ENCODE measurements at places on chromosomes 2 and 18.

DNA sequence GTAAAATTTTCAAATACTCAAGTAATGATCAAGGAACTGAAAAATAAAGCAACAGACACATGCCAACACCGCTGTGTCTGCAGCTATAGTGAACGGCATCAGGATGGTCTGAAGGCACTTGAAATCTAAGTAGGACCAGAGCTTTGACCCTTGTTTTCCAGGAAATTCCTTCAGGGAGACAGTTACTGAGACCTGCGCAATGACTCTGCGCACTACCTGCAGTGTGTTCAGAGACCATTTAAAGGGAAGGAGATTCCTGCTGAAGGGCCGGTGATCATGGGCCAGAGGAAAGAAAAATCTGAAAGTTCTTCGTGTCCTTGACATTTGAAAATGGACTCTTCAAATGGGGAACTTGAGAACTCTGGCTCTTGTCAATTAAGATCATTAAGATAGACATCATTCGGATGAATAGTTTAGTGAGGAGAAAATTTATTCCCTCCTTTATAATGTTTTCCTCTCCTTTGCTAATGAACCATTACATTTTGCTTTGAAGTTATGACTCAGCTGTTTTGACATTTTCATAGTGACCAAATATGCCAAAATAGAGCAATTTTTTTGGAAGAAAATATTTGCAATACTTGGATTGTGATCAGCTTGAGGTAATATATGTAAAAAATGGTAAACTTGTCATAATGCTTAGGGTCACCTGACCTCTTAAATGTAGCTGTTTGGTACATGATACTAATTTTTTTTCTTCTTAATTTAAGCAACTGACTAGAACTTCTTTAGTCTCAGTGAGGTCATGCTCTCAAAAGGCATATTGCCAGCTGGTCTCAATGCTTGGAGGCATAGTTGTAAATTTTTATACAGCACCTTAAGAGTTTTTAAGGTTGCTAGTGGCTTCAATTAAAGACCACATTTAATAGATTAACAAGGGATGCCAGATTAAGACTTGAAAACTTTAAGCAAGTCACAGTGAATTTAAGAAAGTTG lies 329.3 kb downstream of the ARHGAP15 start:
- DNase-seq = no peak

- no peak for DNase-seq
These were observed 149.6 kb downstream of the TMEM18 start for GRCh38 chr2:527581-527980.

DNA sequence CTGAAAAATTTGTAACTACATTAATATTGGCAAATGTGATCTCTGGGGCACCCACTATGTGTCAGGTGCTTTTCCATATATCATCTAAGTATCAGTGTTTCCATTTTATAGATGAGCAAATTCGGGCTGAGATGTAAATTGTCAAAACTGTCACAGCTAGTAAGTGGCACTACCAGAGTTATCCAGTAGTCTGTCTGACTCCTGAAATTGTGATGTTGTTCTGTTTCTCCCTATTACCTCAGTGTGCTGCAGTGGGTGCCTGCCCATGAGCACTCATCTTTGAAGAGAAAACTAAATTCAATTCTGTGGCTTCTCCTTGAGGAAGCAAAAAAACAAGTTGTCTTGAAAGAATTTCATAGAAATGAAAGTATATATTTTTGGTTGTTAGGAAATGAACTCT lies 467.4 kb upstream of the FANCL start:
- no peak for DNase-seq

- no peak for DNase-seq
These were observed 10.9 kb downstream of the POLI start for GRCh38 chr18:54280220-54280569.

- no peak for DNase-seq
These were observed 34.8 kb downstream of the TBC1D8 start for GRCh38 chr2:101116348-101116747.

- DNase-seq = no peak
These were observed 422.3 kb upstream of the CELF4 start for GRCh38 chr18:37987901-37988300.

DNA sequence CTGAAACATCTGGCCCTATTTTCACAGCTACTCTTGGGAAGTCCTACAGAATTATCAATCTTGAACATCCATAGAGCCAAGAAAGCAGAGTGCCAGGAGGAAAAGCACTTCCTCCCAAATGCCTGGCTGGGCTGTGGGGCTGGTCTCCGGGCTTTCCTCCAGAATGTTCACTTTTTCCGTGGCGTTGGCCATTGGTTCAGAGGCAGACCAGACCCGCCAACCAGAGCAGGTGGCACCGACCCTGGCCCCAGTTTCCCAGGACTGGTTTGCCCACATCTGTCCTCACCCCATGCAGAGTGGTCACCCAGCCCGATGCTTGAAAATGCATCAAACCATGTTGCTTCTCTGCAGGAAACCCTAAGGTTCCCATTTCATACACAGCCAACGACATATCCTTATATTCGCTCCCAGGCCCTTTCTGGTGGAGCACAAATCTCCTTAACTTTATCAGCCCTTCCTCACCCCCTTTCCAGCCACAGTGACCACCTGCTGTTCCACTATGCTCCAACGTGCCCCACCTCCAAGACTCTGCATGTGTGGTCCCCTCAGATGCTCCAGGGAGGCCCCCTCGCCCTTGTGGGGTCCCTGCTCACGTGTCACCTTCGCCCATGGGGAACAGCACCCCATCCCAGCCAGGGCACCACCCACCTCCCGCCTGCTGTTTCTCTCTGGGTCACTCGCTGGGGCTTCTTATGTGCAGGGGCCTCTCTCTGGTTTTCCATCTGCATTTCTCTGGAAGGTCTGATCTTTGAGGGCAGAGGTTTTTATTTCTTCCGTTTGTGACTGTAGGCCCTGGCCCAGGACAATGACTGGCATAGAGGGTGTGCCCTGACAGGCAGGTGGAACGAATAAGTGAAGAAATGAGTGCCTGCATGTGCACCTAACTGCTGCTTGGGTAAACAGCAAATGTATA lies 92.9 kb downstream of the PXDN start:
- DNase-seq = no peak

GRCh38 chr18:56870982-56871381 lies 219.8 kb downstream of the WDR7 start:
- DNase-seq = no peak

GRCh38 chr2:157849591-157849990 lies 26.5 kb downstream of the ACVR1 start:
- no peak for DNase-seq

DNA sequence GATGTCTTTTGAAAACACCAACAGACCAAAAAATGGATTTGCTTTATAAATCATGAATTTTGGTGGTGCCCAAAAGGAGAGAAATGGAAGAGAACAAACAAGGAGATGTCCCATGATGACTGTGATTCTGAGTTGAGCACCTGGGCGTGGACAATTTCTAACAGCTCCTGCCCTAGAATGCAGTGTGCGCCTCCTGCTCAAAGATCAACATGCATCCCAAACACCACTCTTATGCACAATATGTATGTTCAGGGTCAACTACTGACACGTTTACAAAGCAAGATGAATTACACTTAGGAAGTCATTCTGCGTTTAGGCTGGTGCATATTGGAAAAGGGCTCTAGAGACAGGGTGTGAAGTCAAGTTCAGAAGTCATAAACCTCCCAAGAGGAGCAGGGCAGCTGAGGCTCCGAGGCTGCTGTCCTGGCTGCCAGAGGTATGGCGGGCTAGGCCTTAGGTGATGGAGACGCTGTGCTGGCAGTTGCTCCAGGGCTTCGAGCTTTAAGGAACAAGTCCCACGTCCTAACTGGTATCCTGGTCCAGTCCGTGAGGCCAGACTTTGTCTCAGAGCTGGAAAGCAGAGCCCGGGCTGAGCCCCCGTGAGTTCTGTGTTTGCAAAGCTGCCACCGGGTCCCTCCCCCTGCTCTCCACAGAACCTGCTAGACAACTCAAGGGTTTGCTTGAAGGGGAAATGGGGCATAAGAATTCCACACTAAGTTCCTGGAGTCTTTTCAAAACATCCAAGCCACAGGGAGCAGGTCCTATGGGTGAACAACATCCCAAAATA lies 74.0 kb downstream of the ZNF516 start:
- no peak for DNase-seq

- no peak for DNase-seq
These were observed 101.0 kb downstream of the PTGR3 start for GRCh38 chr18:75107931-75108276.

DNA sequence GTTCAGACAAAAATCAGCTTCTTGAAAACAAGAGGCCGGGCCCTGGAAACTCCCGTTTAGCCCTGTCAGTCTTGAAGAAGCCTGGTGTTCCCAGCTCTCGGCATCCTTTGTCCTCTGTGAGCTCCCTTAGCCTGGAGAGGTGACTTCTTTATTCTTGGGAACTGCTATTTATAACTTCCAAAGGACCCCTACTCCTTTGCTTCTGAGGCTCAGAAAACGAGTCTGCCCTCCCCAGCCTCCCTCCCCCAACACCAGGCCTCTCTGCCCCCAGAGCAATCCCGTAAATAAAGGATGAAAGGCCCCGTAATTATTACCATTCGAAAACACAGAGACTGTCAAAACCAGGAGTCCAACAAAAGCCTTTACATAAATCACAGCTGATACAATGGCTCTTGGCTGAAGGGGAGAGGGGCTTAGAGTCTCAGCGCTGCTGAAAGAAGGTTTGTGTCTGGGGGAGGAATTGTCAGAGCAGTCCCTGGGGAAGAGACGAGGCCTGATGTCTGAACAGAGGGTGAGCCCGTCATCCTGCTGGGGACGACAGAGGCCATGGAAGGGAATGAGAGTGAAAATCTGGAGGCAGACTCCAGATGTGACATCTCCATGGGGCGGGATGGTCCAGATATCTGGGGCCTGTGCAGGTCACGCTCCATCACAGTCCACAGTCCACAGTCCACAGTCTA lies 283.0 kb downstream of the MYCN start:
- DNase-seq = no peak

- DNase-seq = no peak
These were observed 131.4 kb downstream of the ALK start for GRCh38 chr2:29789911-29790485.

DNA sequence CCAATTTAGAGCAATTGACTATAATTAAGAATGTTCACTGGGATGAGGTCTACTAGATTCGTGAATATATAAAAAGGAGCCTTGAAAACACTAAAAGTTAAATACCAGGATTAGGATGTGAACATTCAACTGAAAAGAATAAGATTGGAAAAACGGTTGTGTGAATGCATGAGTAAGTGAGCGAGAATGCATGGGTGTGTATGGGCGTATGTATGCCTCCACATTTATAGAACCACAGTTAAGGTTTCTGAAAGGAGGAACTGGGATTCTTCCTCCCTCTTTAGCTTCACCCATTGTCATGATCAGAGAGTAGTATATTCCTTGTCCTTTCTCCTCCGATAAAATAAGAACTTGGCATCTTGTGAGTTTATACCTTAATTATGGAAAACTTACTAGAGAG lies 151.1 kb upstream of the UBE2E3 start:
- no peak for DNase-seq

- DNase-seq = no peak
These were observed 1.4 kb downstream of the FAM171B start for GRCh38 chr2:186695081-186695756.

GRCh38 chr2:147100406-147101035 lies 744.3 kb upstream of the ACVR2A start:
- no peak for DNase-seq

DNA sequence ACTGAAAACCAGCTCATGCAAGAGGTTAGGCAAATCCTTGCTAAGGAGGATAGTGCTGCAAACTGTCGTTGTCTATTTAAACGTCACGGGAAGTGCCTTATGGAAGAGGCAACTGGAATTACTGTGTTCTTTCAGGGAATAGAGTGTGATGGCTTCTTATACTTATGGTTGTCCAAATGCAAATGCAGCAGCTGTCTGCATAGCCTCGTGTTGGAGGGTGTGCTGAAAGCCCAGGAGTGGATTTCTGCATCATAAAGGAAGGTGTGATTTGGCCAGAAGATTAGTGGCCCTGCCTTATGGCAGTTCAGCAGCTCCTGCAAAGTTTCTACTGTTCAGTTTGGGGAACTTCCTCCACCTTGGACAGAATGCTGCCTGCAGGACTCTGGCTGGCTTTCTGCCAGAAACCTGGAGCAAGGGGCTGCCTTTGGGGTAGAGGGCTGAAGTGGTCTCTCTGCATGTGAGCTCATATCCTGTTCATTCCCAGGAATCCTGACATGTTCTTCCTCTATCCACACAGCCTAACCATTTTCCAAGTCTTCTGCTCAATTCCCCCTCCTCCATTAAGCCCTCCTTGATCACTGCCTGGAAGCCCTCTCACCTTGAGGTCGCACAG lies 321.2 kb upstream of the CXCR4 start:
- DNase-seq = no peak

DNA sequence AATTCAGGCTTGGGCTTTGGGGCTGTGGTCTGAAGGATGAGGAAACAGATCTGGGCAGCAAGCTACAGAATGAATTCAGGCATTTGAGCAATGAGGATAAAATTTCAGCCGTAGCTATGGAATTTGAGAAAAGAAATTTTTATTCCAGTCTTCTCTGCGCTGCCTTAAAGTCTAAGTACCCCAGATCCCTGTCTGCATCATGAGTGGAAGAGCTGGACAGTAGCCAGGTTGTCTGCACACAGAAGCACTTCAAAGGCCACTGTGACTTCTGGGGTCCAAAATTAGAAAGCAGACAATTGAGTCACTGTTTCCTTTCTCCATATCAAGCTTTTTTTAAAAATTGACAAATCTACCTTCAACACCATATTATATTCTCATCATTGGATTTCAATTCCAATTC lies 787.6 kb upstream of the GCFC2 start:
- no peak for DNase-seq

- DNase-seq = no peak
These were observed 7.6 kb upstream of the NAGK start for GRCh38 chr2:71060871-71061270.

DNA sequence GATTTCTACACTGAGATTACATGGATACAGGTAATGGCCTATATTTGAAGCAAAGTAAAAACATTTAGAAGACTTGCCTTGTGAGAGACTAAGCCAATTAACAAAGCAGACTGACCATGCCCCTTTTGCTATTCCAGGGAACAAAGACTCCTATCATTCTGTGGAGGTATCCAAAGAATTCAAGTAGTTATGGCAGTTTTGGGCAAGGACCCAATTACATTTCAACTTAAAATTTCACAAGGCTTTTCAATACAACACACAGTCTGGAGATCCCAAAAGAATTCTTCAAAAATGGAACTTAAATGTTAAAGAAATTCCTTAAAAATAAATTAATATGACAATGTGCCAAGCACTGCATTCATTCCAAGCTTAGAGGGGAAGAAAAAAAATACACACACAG lies 109.2 kb upstream of the CHRNA1 start:
- DNase-seq = no peak

DNA sequence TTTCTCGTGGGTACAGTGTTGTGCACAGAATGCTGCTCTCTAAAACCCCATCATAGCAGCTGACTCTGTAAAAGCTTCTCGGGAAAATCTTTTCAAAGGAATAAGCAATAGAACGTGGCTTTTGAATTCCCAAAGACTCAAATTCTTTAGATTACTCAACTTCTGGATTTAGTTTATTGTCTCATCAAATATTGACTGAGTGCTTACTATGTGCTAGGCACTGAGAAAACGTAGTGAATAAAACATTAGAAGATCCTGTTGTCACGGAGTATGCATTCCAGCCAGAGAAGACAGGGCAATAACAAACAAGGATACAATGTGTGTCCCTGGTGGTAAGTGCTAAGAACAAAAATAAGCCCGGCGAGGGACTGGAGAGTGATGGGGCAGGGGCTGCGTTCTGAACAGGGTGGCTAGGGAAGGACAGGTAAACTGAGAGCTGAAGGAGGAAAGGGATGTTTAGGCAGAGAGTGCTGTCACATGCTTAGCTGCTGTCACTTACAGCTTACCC lies 178.2 kb upstream of the SIX3 start:
- DNase-seq = no peak
